ENCODE measurements at places on chromosomes 5 and 9.

GRCh38 chr5:10969684-10970180 lies 208.7 kb upstream of the DAP start:
- DNase-seq = no peak

DNA sequence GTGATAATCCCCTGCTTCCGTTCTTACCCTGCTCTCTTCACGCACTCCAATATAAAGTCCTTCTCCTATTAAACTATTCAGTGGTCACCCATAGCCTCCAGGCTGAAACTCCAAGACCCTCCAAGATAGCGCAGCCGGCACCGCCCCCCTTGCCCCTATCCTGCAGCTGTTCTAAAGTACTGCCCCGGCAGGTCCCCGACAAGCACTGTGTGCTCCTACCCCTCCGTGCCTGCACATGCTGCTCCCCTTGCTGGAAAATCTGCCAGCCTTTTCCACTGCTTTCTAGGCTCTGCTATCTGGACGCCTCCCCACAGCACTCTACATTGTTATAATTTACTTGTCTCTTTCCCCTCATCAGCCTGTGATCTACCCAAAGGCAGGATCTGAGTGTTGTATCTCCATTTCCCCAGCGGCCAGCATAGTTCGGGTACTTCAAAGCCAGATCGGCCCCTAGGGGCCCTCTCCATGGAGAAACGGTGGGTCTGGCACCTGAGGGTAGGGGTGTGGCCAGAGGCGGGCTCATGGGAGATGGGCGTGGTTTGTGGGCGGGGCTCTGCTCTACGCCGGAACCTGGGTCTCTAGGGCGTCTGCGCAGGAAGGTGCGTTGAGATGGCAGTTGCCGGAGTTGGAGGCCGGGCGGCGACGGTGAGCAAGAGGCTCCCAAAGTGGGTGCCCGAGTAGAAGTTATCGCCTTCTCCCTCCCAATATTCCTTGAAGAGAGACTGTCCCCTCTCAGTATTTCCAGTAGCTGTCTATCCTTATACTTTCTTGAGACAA lies 83.5 kb upstream of the RUSC2 start:
- peak; percentile 57 for DNase-seq

DNA sequence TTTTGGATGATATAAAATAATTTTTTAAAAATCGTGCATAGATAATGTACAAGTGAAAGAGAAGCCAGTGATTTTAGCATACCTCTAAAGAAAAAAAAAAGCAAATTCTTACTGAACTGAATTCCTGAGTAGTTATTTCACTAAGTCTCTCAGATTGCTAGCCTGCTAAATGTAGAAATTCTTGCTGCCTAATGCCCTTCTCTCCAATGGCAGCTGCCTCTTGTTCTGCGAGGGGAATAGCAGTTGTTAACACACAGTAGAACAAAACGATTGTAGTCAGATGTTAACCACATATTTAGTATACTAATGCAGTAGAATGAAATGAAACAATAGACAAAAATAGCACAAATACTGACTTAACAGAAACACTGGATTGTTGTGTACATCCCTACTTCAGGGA lies 26.8 kb downstream of the SMAD5 start:
- DNase-seq = no peak

DNA sequence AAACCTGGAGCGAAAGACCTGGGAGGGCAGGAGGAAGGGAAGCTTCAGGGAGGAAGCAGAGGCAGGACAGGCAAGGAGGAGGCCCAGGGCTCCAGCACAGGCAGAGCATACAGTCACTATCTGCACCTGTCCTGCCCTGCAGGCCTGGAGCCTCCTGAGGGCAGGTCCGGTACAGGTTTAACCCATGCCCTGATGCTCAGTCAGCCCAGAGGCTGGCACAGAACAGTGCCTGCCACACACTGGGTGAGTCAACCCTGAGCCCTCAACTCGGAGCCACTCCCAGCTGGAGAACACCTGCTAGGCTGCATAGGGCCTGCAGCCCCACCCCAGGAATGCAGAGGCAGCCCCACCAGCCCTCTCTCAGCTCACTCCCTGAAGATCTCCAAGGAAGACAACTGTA lies 161.5 kb upstream of the PHYKPL start:
- no peak for DNase-seq

DNA sequence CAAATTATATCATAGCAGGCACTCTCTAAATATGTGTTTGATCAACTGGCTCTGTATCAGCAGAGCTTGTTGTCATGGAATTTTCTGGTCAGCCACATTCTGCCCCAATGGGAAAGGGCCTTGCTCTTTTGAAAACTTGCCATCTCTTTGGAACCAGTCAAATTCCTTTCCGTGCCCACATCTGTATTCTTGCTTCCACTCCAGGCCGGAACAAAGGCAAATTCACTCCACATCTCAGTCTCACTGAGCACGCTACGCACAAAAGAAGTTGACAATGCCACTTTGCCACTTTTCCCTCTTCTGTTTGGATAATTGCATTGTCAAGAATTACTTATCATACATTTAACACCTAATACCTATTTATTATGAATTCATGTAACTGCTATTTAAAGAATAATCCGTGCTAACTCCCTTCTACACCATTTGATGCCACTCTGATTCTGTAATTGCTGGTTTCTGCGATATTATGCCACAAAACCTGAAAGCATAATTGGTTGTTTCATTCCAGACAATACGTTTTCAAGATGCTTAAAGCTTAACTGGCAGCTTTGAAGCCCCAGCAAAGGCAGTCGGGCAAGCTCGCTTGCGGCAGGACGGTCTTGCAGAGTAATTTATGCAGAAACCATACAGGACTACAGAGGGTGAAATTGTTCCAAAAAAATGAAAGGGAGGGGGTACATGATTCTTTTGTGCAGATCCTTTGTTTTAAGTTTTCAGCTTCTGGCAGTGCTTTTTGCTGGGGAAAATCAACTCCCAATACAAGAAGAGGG lies 277.7 kb downstream of the MSX2 start:
- DNase-seq = no peak

DNA sequence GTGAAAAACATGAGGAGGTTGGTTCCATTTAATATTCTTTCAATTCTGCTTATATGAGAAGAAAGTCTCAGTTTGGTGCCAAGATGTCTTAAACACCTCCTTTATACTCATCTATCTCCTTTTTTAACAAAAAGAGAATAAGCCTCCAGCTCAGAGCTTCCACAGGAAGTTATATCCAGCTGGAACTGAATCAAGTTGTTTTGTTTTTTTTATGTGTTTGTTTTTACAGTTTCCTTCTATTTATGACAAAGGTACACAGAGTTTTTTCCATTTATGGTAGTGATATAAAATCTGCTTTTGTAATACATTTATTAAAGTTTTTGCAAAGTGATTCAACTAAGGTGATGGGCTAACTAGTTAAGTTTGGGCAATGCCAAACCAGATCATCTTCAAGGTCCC lies 10.4 kb downstream of the SPARC start:
- no peak for DNase-seq

DNA sequence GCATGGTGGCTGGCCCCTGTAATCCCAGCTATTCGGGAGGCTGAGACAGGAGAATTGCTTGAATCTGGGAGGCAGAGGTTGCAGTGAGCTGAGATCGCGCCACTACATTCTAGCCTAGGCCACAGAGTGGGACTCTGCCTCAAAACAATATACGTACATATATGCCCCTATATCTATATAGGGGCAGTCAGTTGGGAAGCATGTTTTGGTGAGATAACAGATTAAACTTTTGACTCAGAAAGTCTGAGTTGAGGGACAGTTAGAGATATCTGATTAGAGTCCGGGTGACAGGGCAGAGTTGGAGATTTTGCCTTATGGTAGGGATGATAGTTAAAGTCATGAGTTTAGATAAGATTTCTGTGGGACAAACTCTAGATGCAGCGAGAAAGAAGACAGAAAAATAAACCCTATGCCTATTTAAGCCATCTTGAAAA lies 71.8 kb upstream of the ALDH1A1 start:
- no peak for DNase-seq

GRCh38 chr9:87212605-87213021 lies 265.3 kb upstream of the GAS1 start:
- no peak for DNase-seq

GRCh38 chr9:35501946-35502345 lies 12.0 kb downstream of the RUSC2 start:
- no peak for DNase-seq

DNA sequence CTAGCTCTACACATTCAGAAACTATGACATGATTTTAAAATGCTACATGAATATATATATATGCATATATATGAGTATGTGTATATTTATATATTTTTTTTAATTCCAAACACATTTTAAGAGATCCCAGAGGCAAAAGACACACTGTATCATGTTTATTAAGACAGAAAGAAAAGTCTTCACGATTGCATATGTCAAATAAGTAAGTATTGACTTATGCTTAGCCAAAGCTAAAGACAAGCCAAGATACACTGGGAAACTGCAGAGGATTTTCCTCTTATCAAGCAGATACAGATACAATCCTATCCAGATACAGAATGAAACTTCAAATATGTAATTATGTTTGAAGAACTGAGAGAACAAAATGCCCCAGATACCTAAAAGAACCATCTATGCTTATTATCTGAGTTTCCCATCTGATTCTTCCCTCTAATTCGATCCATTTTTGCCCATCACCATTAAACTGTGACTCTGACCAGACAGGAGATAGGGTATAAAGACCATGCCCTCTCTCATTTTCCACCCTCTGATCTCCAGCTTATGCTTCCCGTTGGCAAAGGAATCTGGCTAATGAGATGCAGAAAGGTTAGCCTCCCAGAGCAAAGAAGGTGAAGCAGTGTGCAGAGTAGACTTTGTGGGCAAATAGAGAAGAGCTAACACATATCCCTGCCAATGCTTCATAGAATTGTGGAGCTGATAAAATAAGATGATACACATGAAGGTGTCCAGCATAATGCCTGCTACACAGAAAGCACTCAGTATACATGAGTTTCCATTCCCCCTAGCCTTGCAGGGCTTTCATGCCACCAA lies 131.0 kb upstream of the TARS1 start:
- DNase-seq = no peak

GRCh38 chr5:102958481-102959011 lies 161.4 kb downstream of the GIN1 start:
- no peak for DNase-seq

- DNase-seq = no peak
These were observed 48.0 kb upstream of the FBXL7 start for GRCh38 chr5:15452030-15452429.

DNA sequence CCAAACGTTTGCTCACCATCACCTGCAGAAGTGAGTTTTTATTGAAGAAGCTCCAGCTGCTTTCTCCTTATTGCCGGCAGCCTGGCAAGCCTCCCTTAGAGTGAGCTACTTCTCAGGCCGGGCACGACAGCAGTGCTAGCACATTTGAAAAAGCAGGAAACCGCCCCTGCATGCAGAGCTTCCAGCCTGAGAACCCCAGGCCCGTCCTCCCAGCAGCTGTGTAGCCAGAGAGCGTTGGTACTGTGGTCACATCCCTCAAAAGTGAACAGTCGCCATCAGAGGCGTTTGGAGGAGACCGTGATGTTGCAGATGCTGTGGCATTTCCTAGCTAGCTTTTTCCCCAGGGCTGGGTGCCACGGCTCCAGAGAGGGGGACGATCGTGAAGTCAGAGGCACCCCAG lies 23.5 kb downstream of the SLC25A25 start:
- DNase-seq = no peak

DNA sequence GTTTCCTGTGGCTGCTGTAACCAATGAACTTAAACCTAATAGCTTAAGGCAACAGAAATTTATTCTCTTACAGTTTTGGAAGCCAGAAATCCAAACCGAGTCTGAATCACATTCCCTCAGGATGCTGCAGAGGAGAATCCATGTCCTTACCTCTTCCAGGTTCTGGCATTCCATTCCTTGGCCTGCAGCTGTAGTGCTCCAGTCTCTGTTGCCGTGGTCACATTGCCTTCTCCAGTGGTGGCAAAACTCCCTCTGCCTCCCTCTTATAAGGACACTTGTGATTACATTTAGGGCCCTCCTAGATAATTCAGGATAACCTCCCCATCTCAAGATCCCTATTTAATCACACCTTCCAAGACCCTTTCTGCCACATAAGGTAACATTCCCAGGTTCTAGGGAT lies 88.7 kb upstream of the SHB start:
- no peak for DNase-seq

DNA sequence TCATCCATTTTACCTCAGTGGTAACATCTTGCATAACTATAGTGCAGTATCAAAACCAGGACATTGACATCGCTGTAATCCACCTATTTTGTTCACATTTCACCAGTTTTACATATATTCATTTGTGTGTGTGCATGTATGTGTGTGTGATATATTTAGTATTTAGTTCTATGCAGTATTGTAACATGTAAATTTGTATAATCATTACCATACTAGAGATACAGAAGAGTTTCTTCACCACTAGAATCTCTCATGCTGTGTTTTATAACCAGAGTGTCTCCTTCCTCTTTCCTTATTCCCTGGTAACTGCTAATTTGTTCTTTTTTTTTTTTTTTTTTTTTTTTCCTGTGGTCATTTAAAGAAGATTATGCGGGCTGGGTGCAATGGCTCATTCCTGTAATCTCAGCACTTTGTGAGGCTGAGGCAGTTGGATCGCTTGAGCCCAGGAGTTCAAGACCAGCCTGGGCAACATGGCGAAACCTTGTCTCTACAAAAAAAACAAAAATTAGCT lies 11.0 kb downstream of the RASA1 start:
- DNase-seq = no peak

- DNase-seq = no peak
These were observed at the start of gene GRIN3A for GRCh38 chr9:101738566-101739183. Gene GRIN3A (minus strand): TSS chr9:101738647. CDS start chr9:101737979, 668 bp downstream.

GRCh38 chr9:90057361-90057760 lies 452.5 kb downstream of the GADD45G start:
- DNase-seq = peak; percentile 33

GRCh38 chr5:124760608-124761007 lies 14.2 kb upstream of the ZNF608 start:
- DNase-seq = no peak

GRCh38 chr9:133158695-133159094 lies 5.0 kb downstream of the GBGT1 start:
- DNase-seq = no peak

GRCh38 chr5:139641116-139642080 lies 6.8 kb upstream of the CXXC5 start:
- no peak for DNase-seq

DNA sequence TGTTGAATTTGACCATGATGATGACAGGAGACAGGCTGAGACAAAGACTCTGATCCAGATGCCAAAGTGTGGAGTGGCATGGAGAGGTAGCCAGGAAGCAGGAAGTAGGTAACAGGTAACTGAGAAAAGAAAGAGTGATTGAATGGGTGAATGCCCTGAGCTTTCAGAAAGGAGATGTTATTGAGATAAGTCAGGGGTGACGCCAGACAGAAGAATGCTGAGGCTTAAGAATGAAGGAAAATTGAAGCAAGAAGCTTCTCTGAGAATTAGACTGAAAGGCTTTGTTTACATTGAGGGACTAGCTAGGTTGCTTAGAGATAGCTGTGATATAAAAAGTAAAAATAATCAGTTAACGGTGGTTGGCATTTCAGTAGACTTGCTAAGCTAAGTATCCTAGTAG lies 165.7 kb downstream of the PSAT1 start:
- DNase-seq = no peak

GRCh38 chr5:19532936-19533335 lies 455.1 kb downstream of the CDH18 start:
- no peak for DNase-seq

GRCh38 chr9:135374591-135374990 lies 105.0 kb upstream of the PPP1R26 start:
- DNase-seq = no peak

GRCh38 chr5:167284222-167284890 lies 1007.1 kb upstream of the WWC1 start:
- DNase-seq = no peak

All from stimulated activated effector memory CD8-positive, alpha-beta T cell treated with anti-CD3 and anti-CD28 coated beads, Interleukin-12 subunit alpha, Interleukin-12 subunit beta, amount 100 ng/mL, for 72 hours (primary cell).